ENCODE measurements at places on chromosomes 1 and 21. TPM values are rescaled to one million over a fixed set of nuclear protein-coding genes. Genes with fewer than 3 reads are reported as not detected.

DNA sequence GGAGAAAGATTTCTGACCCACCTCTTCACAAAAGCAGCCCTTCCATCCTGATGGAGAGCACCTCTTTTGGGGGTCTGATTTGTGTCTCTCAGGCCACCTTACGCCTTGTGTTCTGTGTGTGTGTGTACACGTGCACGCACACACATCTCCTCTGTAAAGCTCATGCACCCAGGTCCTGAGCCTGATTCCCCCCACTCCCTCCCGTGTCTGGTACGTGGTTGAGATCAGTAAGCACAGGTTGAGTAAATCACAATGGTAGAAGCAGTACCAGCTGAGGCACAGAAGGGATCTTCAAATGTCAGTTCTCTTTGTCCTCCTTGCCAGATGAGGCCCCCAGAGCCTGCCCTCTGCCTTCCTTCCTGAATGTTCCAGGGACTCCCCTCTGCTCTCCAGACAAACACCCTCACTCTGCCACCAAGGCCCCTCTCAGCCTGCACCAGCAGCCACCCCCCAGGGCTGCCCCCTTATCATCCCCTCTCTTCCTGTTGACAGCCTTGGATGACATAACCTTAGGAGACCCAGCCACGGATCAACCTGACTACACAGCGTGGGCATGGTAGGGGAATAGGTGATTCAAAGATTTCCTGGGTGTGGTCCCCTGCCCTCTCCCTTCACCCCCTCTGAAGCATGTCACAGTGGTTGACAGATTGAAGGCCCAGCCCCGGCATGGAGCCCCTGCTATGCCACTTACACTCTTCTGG, 112.8 kb downstream of the HIVEP3 start:
- no peak for DNase-seq

DNA sequence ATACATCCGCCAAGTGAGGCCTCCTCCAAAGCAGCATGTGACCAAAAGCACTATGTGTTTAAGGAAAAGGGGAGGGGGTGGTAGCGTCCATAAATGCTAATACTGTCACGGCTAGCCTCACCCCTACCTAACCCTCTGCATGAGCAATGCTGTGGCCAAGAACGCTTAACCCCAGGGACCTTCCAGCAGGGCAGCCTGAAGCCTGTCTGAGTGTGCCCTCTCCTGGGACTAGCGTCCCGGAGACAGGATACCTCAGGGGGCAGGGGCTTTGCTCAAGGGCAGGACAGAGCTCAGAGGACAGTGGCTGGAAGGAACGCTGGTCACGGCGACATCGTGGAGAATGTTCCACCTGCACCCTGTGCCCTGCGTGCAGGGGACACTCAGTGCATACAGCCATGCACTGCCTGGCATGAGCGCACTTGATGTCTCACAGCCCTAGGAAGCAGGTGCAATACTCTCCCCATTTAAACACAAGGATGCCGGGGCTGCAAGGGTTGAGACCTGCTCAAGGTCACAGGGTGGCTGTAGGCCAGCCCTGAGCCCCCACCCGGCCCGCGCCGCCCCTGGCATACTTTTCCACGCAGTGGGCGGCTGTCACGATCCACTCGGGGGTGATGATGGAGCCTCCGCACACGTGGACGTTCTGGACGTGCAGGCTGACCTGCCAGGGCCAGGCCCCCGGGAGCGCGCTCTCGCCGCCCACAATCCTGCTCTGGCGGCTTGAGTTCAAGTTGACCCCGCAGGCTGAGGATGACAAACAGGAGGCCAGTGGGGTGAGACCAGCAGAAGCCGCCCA, 35.0 kb downstream of the TMPRSS2 start:
- DNase-seq = no peak

GRCh38 chr1:218496561-218496960, 151.4 kb downstream of the TGFB2 start:
- no peak for DNase-seq

DNA sequence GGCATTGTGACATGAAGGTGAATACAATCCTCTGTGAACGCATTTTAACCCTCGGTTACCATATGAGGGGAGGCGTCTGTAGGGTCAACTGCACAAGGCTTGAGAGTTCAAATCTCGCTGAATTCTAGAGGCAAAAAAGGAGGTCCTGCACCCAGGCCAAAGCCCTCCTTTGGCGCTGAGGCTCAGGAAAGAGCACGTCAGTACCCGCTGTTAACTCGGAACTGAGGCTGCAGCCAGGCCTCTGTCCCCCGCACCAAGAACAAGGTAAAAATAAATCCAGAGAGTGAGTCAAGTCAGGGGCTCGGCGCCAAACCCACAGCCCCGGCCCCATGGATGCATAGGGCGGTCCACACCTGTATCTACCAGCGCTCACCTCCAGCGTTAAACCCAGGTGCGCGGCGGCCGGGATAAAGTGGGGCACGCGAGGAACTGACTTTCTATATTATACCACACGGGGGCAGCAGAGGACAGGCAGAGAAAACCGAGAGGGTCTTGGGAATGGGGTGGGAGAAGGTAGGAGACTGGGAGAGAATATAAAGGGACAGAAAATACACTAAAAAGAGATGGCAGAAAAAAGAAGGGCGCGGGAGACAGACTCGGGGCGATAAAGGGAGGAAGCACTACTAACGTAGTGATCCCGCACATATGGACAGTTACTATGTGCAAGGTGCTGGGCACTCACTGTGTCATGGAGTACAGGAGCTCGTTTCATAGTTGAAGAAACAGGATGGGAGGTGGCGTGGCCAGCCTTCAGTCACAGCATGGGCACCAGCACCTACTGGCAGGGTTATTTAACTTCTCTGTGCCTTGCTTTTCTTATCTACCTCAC, 54.9 kb downstream of the DMRTA2 start:
- peak; percentile 69 for DNase-seq

DNA sequence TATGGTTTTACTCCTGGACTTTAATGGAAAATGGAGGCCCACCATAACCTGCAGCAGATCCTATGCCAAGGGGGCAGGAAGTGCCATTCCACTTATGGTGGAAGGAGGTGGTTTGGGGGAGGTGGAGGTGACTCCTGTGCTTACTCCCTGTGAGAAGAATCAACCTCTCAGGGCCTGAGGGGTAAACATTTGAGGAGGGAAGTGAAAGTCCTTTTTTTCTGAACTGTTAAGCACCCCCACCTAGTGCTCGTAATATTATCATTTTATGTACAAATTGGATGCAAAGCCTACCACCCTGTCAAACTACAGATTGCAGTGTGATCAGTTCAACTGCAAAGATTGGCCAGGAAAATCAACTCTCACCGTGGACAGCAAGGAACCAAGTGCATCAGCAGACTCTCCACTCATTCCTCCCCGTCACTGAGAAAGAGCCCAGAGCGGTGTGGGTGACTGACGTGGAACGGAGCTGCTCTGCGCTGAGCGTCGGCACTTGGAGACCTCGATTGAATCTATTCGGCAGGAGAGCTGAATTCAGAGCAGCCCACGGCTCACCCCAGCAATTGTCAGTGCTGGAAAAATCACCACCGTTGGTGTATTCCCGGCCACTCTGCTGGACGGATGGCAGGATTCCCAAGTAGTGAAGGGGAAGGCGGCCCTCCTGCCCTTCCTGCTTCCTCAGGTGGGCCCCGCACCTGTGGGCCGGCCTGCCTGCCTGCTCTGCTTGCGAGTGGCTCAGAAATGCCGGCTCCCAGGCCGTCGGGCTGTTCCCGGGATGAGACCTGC, 46.8 kb upstream of the COX20 start:
- DNase-seq = no peak

The GPR52 gene
- 1.1 TPM for total RNA-seq

The NHLH2 gene
- 255 TPM for total RNA-seq

The MPL gene
- total RNA-seq = not detected

All from glutamatergic neuron (in vitro differentiated cells).